CD4-positive, alpha-beta memory T cell (primary cell): ENCODE measurements at places on chromosomes 5 and 9.

- DNase-seq, result no peak
Observed at GRCh38 chr9:134717924-134718645, 76.5 kb downstream of the COL5A1 start.

- DNase-seq, result no peak
Observed at GRCh38 chr5:150080696-150081435, 5.5 kb downstream of the CSF1R start.

DNA sequence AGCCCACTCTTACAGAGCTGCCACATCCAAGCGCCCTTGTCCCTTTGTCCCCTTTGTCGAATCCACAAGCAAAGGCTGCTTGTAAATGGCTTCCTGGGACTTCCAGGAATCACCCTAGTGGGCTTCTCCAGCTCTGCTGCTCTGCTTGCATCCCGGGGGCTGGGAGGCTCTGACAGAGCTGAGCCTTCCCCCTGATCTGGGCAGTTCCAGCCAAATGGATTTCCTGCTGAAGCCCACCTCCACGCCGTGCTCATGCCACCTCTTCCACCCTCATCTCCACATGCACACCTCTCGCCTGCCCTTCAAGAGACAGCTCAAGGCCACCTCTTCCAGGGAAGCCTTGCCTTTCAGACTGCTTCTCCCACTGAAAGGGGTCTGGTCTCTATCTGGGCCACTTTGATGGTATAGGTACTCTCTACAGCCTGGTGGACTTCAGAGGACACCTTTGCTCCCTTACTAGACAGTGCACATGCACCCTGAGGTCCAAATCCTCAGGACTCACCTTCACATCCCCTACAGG, 106.2 kb downstream of the LHFPL2 start:
- no peak for DNase-seq

DNA sequence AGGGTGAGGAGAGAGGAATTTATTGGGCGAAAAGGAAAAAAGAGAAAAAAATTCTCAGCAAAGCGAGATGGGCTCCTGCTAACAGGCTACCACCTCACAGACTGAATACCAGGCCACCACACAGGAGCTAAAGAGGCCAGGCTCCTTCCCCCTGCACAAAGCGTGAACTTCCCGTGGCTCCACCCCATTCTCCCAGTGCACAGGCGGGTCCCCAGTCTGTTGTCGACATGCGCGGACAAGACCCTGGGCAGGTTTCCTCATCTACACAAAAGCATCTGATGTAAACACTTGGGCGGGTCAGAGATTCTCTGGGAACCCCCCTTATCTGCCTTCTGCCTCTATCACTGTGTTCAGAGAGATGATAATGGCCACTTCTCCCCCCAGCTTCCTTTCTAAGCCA, 34.2 kb downstream of the IL31RA start:
- DNase-seq, result no peak

DNA sequence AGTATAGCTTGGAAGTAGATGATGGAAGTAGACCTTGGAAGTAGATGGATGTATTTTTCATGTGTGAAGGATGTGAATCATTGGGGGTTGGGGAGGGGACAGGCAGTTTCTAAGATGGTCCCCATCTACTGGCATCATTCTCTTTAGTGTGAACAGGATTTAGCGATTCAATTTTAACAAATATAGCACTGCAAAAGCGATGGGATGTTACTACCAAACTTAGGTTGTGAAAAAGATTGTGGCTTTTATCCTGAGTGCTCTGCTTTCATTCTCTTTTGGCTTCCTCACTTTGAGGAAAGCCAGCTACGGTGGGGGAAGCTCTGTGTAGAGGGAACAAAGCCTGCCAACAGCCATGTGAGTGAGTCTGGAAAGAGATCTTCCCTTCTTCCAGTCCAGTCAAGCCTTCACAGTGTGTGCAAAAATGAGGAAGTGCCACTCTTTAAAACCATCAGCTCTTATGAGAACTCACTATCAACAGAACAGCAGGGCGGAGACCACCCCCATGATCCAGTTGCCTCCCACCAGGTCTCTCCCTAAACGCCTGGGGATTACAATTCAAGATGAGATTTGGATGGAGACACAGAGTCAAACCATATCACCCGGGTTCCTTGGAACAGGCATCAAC, 441.4 kb downstream of the SH3GL2 start:
- no peak for DNase-seq

DNA sequence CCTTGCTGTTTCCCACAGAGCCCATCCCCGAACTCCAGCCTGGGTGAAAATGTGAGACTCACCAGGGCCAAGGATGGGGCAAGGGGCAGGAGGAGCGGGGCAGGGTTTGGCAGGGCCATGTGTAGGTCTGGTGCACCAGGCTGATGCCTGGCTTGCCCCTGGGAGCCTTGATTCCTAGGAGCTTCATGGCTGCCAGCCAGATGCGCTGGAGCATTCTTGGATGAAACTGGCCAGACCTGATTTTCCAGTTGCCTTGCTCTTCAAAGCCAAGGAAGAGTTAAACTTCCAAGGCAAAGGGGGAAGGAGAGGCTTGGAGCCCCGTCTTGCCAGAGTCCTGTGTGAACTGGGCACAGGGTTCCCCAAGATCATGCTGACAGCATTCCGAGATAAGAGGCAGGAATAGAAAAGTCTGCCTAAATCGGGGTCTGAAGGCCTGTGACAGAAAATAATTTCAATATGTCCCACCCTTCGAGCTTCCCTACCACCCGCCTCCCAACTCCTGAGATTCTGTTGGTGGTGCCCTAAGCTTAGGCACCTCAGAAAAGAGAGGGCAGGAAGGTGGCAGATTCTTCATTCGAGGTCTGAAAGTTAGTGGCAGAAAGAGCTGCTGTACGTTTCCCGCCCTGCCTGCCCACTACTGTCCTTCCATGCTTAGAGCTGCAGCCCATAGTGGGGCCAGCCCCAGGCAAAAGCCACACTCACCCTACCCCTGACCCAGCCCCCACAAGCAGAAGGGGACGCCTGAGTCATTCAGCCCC, 20.4 kb downstream of the FAT2 start:
- DNase-seq, result no peak

GRCh38 chr5:143073766-143074165, 303.6 kb downstream of the ARHGAP26 start:
- no peak for DNase-seq

GRCh38 chr9:116055536-116055935, 98.1 kb upstream of the PAPPA start:
- no peak for DNase-seq

- DNase-seq, result no peak
Observed at GRCh38 chr5:78760366-78760765, 111.8 kb upstream of the LHFPL2 start.

- DNase-seq, result no peak
Observed at GRCh38 chr9:78050421-78050820, 18.8 kb upstream of the GNAQ start.

DNA sequence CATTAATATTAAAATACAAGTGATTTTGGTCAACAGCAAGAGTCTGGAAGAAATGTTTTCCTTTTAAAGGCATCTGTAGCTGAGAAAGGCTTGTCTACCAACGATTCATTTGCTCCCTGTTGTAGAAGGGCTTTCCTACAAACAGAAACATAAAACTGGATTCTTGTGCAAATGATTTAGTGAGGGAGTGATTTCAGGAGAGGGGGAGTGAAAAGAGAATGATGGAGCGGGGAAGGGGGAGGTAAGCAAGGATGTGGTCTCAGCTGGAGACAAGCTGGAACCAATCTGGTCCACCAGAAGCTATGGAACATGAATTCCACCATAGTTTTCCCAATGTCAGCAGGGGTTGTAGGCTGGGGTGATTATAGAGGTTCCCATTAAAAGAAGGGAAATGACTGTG, 196.3 kb downstream of the FBXO4 start:
- no peak for DNase-seq

DNA sequence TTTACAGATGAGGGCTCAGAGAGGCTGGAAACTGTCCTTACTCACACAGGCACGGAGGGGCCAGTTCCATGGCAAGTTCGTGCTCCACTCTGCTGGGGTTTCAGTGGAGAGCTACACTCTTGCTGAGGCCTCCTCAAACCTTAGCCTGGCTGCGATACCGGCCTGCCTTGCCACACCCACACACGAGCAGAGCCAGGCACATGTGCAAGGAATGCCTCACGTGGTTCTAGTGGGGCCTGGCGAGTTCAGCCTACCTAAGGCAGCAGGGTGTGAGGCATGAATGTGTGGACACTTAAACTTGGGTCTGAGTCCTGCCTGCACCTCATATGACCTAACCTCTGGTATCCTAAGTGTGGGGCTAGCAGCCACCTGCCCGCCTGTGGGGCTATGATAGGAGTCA, 21.5 kb upstream of the PRDM12 start:
- DNase-seq, result no peak

- DNase-seq, result no peak
Observed at GRCh38 chr9:136974817-136975535, 2.3 kb upstream of the PTGDS start.

- no peak for DNase-seq
Observed at GRCh38 chr5:1481266-1481958, 36.2 kb upstream of the SLC6A3 start.

DNA sequence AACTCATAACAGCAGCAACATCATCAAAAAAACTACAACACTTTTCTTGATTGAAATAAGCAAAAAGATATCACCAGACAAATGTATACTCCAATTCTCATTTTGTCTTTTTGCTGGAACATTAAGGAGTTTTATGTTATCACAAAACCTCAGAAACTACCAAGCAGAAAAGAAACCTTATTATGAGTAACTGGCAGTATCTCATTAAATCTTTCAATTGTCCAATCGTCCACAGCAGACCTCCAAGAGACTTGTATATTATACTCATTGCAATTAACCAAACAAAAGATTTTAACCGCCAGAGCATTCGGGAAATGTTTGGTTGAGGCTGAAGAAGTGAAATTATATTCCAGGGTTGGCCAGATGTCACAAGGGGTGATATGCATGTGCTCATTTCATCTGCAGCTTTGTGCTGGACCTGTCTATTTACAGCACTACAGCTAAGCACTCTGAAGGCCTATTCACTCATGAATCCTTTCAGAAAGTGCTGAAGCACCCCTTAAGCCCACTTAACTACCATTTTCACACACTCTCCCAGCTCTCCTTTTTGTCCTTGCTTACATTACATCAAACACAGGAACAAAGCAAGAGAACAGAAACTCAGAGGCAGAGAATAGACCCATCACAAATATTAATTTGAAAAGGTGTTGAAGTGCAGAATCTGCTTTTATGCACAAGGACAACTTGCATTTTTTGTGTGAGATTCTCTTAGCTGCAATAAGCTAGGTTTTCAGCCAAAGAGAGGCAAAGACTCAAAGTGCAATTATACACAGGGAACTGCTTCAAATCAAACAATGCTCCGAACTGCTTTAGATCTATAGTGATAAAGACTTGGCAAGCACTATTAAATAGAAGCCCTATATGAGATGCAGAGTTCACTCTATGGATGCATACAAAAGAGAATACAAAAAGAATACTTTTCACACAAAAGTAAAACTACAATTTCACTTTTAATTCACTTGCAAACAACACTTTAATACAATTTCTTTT, 150.4 kb upstream of the POU5F2 start:
- DNase-seq, result no peak

GRCh38 chr5:30108051-30108450, 1085.4 kb upstream of the CDH6 start:
- no peak for DNase-seq

DNA sequence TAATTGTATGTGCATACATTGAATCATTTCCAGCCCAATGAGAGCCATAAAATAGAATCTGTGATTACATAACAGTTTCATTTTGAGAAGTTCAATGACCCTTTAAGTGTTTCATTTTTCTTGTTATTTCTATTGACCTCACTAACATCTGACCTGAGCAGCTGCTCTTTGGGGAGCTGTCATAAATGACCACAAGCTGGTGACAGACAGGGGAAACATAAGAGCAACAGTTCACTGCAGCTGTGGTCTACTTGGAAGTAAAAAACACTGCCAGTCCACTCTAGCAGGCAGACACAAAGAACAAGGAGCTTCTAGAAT, 265.4 kb downstream of the DTWD2 start:
- DNase-seq, result no peak

DNA sequence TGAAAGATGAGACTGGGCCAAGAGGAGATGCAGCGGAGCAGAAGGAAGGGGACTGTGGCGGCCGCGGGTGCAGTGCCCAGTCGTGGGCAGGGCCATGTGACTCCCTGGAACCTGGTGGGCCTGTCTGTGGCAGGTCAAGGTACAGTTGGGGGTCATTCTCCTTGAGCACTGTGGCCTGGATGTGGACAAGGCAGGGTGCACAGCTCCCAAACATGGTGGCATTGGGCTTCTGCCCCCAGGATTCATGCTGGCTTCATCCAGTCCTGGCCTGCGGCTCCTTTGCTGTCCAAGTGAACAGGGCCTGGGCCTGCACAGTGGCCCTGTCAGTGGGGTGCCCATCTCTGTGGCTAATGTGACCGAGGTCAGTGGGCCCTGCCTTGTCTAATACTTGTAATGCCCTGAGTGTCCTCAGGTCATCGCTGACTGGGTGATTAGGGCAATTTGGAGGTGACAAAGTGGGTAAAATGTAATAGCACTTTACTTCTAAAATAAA, 39.9 kb downstream of the CEP72 start:
- DNase-seq, result no peak

- no peak for DNase-seq
Observed at GRCh38 chr5:2751592-2752021, at the start of gene IRX2. Gene IRX2 (minus strand): TSS chr5:2751677. CDS start chr5:2751413, 264 bp downstream.

GRCh38 chr5:10684303-10685086, 76.5 kb downstream of the DAP start:
- no peak for DNase-seq

- no peak for DNase-seq
Observed at GRCh38 chr5:111079846-111080245, 8.3 kb downstream of the TSLP start.

GRCh38 chr5:78746021-78746770, 97.6 kb upstream of the LHFPL2 start:
- no peak for DNase-seq

- no peak for DNase-seq
Observed at GRCh38 chr5:120228262-120229031, 235.7 kb upstream of the PRR16 start.

DNA sequence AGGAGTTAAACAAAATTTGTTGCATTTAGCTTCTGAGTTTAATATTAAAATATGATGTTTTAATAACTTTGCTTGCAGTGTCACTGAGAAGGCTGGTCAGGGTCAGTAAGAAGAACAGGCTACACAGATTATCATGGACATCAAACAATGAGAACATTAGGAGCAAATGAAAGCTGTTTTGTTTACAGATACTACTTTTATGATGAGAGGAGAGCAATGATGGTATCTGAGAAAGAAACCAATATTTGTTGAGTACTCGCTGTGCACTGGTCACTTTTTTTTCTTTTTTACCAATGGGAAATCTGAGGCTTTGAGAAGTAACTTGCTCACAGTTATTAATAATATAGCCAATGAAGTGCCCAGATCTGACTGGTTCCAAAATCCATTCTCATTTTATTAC, 109.6 kb downstream of the INVS start:
- DNase-seq, result no peak

GRCh38 chr5:67537439-67538148, 341.0 kb upstream of the CD180 start:
- DNase-seq, result no peak

DNA sequence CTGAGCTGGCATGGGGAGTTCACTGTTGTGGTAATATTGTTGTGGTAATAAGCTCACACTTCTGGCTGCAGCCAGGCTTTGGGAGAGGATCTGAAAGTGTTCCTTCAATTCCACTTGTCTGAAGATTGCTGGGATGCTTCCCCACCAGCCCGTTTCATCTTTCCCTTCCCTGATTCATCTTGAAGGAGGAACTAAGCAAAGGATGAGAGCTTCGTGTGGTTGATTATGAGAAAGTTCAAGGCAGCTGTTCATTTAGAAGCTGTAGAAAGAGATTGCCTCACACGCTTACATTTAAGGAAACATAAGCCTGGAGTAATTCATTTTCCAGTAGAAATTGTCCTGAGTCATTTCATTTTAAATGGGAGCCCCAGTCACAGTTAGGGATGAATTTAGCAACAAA, 122.4 kb upstream of the GAS1 start:
- DNase-seq, result no peak

GRCh38 chr5:134209477-134210245, 16.2 kb downstream of the PPP2CA start:
- DNase-seq, result no peak
